ENCODE measurements at places on chromosomes 16 and 17.

DNA sequence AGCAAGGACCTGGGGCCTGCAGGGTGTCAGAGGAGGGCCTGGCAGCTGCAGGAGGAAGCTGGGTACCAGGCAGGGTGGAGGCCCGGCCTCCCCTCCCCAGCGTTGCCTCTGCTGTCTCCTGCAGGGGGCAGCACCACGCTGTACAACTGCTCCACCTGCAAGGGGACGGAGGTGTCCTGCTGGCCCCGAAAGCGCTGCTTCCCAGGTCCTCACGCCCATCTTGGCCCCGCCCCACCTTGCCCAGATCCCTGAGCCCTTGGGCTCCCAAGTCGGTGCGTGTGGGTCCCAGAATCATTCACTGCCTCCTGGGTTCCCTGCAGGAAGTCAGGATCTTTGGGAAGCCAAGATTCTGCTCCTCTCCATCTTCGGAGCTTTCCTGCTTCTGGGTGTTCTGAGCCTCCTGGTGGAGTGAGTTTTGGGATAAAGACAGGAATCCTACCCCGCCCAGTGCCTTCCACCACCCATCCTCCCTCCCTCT, 1.2 kb downstream of the TMEM95 start:
- DNase-seq, result peak; percentile 92

DNA sequence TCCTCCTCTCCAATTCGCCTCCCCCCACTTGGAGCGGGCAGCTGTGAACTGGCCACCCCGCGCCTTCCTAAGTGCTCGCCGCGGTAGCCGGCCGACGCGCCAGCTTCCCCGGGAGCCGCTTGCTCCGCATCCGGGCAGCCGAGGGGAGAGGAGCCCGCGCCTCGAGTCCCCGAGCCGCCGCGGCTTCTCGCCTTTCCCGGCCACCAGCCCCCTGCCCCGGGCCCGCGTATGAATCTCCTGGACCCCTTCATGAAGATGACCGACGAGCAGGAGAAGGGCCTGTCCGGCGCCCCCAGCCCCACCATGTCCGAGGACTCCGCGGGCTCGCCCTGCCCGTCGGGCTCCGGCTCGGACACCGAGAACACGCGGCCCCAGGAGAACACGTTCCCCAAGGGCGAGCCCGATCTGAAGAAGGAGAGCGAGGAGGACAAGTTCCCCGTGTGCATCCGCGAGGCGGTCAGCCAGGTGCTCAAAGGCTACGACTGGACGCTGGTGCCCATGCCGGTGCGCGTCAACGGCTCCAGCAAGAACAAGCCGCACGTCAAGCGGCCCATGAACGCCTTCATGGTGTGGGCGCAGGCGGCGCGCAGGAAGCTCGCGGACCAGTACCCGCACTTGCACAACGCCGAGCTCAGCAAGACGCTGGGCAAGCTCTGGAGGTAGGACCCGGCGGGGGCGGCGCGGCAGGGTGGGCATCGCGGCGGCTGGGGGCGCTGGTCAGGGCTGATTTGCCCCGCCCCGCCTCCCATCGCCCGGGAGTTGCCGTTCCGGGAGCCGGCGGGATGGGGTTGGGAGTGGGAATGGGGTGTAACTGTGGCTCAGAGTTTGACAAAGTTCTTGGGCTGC, 567 bp downstream of the SOX9 start:
- peak; percentile 46 for DNase-seq

- no peak for DNase-seq
Observed at GRCh38 chr16:79412783-79413225, 187.7 kb downstream of the MAF start.

DNA sequence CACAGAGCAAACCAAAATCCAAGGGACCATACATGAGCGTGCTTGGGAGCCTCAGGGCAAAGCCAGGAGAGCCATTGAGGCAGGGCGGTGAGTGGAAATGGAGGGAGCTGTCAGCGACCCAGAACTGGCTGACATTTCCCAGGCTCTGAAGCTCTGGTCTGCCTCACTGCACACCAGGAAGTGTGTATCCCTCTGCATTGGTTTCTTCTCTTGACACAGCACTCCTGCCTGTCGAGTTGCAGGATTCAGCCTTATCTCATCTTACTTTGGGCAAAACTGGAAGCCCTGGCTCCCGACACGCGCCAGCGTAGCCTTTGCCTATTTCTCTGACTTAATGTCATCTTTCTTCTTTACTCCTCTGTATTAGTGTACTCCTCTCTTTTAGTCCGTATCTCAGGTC, 144.7 kb upstream of the HS3ST3A1 start:
- no peak for DNase-seq

- DNase-seq, result no peak
Observed at GRCh38 chr16:16928532-16929109, 542.1 kb downstream of the XYLT1 start.

DNA sequence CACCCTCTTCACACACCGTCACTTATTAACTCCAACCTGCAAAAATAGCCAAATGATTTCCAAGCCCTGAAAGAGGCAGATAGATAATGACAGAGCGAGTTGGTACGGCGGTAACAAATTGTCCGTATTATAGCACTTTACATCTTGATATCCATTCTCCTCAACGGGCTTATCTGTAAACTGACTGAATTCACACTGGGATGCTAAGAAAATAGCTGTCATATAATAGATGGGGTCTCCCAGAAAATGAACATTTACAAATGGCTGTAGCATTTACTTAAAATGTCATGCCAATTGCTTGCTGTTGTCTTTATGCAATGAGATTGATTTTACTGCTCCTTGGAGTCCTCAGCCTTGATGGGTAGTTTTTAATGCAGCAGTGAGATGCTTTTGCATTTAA, 225.8 kb upstream of the SDK2 start:
- DNase-seq, result no peak
